ENCODE measurements at places on chromosomes 13 and 19.

DNA sequence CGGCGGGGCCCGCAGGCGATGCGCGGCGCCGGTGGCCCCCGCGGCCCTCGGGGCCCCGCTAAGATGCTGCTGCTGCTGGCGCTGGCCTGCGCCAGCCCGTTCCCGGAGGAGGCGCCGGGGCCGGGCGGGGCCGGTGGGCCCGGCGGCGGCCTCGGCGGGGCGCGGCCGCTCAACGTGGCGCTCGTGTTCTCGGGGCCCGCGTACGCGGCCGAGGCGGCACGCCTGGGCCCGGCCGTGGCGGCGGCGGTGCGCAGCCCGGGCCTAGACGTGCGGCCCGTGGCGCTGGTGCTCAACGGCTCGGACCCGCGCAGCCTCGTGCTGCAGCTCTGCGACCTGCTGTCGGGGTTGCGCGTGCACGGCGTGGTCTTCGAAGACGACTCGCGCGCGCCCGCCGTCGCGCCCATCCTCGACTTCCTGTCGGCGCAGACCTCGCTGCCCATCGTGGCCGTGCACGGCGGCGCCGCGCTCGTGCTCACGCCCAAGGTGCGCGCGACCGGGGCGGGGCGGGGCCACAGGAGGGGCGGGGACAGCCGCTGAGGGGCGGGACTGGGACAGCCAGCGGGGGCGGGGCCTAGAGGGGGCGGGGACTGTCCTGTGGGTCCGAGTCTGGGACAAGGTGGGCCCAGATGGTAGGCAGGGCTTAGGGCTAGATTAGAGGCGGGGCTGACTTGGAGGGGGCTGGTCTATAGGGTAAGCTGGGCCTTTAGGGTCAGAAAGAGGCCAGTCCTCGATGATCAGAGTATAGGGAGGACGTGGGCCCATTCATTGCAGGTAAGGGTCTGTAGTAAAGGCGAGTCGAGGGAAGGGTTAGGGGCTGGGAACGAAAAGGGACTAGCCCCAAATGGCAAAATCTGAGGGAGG is 5.1 kb downstream of the GRIN2D start:
- DNase-seq: peak; percentile 81

DNA sequence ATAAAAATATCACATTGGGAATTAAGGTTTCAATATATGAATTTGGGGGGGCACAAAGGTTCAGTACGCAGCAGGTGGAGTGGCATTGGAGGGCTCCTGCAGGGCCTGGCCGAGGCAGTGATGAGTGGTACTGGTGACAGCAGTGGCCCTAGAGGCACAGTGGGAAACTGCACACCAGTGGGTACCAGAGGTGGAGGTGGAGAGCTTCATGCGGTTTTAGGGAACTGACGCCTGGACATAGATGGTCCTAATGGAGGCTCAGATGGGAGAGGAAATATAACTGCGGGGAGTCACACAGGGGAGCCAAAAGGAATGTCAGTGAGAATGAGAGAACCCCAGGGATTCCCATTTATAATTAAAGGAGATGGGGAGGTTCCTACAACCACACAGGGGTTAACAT is 156.2 kb downstream of the COG6 start:
- no peak for DNase-seq

GRCh38 chr13:97492257-97492656 is 58.3 kb downstream of the RAP2A start:
- DNase-seq: no peak

- DNase-seq: no peak
These were observed 6.2 kb downstream of the NPHS1 start for GRCh38 chr19:35846038-35846668.

DNA sequence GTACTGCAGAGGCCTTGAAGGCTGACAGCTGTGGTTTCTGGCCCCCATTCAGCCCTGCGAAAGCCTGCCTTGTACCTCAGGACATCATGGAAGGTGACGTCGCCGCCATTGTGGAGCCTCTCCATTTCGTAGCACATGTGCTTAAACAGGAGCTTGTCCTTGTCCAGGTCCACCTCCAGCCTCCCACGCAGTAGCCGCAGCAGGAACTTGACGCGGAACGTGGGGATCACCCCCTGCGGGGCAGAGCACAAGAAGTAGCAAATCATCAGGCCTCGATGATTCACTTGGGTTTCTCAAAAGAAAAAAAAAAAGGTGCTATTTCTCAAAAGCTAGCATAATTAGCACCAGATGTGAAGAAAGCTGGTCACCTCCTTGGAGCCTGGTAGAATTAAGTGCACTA is 351.0 kb downstream of the NALCN start:
- DNase-seq: no peak

DNA sequence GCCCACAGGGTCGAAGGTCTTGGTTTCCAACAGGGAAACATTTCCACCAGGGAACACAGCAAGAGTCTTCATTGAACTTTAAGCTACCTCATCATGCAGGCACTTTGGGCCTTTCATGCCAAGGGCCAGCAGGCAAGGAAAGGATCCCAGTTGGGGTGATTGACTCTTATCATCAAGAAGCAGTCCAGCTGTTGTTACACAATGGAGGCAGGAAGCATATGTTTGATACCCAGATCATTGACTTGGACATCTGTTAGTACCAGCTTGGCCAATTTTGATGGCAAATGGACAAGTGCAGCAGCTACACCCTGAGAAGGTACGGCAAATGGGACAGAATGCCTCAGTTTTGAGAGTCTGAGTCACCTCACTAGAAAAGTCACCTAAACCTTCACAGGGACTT is 10.9 kb upstream of the RCBTB1 start:
- DNase-seq: no peak

GRCh38 chr19:18865973-18866799 is 29.8 kb downstream of the CERS1 start:
- peak; percentile 35 for DNase-seq

DNA sequence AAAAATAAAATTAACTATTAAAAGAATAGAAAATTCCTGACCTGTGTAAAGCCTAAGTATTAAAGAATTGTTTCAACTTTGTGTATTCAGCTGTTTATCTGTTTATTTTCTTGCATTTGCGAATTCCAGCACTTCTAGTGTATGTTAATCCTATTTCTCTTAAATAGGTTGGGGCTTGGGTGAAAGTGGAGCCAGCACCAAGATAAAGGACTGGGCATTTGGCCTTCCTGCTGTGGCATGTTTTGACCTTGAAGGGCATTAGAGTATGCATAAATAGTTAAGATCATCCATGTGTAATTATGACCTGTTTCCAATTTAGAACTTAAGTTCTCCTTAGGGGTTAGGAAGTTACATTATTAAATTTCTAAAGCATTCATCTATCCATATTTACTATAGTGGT is 151.3 kb downstream of the NBEA start:
- DNase-seq: no peak

- DNase-seq: no peak
These were observed 1.4 kb downstream of the BST2 start for GRCh38 chr19:17404015-17404414.

GRCh38 chr13:109802936-109803335 is 16.6 kb upstream of the IRS2 start:
- no peak for DNase-seq

GRCh38 chr13:41823476-41823875 is 137.4 kb downstream of the VWA8 start:
- no peak for DNase-seq

DNA sequence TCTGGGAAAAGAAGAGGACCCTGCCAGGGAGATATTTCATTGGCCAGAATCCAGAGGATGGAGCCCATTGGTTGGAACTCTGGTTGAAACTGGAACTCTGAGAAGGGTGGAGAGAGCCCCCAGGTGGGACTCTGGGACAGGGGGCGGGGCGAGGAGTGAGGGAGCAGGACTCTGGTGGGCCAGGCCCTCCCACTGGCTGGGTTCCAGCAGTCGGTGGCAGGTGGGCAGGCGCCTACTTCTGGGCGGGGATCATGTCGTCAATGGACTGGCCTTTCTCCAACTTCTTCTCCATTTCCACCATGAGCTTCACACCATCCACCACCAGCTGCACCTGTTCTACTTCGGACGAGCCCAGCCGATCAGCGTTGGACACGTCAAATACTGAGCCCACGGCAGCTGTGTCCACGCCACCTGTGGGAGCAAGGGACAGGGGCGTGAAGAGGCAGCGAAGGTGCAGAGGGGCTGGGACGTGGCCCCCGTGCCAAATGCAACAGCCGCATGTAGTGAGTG is 16.1 kb downstream of the CKM start:
- DNase-seq: no peak

DNA sequence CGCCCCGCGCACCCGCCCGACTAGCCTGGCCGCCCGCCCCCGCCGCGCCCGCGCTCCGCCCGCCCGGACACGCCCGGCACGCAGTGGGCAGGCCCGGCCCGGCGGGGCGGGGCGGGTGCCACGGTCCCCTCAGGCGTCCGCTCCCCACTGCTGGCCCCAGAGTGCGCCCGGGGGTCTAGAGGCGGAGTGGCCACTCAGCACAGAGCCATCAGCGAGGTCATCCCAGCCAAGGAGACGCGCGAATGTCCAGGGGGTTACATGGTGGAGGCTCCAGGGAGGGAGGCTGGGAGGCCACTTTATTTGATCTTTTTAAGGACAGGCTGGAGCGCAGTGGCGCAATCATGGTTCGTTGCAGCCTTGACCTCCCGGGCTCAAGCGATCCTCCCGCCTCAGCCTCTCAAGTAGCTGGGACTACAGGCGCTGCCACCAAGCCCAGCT is 236 bp upstream of the TINCR start:
- DNase-seq: no peak

DNA sequence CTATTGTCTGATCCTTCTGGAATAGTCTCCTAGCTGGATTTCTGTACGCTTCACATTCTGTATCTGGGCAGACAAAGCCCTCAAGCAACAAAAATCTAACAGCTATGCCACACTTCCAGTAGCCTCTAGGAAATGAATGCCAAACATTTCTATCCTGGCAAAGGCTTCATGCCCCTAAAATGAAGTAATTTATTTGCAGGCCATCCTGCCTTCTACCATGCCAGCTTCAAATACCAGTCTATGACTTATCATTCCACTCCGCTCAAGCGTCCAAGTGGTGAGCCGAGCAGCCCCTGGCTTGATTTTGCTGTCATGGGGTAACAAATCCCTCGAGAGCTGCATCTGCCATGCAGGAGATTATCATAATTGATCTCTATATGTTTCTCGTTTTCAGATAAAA is 86.9 kb downstream of the LHFPL6 start:
- no peak for DNase-seq

GRCh38 chr19:6736169-6736916 is 1.0 kb downstream of the GPR108 start:
- peak; percentile 45 for DNase-seq

GRCh38 chr13:34044660-34045080 is 226.7 kb downstream of the RFC3 start:
- DNase-seq: no peak

- no peak for DNase-seq
These were observed 26.9 kb downstream of the CHAMP1 start for GRCh38 chr13:114341003-114341777.

- DNase-seq: no peak
These were observed 31.1 kb downstream of the ZNF283 start for GRCh38 chr19:43858174-43858573.
